ENCODE measurements at places on chromosomes 6 and 20.
A peak's percentile ranks its signal among the peaks of the same experiment; 100 is the strongest.

- DNase-seq, result no peak
Observed at GRCh38 chr6:2643130-2643529, 107.6 kb downstream of the MYLK4 start.

DNA sequence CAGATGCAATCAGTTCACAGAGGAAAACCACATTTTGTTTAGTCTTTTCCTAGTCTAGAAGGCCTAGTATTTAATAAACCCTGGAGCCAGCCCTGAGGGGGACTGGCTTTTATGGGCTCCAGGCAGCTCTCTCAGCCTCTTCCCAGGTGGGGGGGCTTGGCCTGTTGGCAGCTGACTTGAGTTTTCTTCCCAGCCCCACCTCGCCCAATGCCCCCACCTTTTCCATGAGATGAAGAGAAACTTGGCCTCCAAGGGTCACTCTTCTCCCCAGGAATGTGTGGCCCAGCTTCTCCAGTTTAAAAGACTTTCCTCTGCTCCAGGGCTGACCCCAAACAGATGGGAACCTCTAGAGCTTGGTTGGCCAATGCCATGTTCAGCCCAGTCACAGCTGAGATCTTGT lies 196.1 kb downstream of the BMP7 start:
- DNase-seq, result no peak

- no peak for DNase-seq
Observed at GRCh38 chr6:113482771-113483170, 374.4 kb upstream of the MARCKS start.

GRCh38 chr20:54173653-54174456 lies at the start of gene CYP24A1:
CYP24A1 (minus strand) TSS chr20:54173986; CDS start chr20:54173579, 407 bp downstream.
- no peak for DNase-seq

GRCh38 chr6:68025764-68026163 lies 609.3 kb upstream of the ADGRB3 start:
- DNase-seq, result no peak

DNA sequence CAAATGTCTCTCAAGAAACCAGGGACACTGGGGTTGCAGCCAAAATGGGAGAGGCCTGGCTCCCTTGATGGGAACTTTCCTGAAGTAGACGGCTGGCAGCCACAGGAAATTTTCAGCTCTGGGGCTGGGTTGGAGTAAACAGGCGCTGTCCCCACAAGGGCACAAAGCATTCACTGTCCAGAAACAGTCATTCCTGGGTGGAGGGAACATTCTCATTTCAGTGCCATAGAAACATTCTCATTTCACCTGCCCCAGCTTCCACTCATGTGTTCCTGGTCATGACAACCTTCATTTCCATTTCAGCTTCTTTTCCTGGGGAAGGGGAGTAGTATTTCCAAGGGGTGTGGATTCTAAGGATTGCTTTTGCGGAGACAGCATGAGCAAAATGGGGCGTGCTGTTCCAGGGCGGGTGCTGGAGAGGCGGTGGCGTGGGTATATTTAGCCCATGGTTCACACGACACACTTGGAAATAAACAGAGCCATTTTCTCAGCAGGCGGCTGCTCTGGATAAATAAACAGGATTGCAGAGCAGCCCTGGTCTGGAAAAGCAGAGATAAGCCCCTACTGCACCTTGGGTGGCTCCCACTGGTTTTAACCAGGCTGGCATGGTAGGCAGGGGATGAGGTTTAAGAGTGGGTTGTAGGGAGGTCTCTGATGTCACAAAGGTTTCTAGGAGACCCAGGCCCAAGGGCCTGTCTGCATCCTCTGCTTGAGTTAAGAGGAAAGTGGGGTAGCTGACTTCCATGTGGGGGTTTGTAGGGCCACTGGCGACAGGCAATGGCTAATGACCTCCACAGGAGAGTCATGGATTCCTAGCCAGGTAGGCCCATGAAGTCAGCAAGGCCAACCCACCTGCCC lies 32.9 kb downstream of the COX4I2 start:
- no peak for DNase-seq

GRCh38 chr20:50071039-50071888 lies 41.7 kb downstream of the UBE2V1 start:
- peak; percentile 98 for DNase-seq

- DNase-seq, result no peak
Observed at GRCh38 chr6:154257067-154257466, 99.5 kb downstream of the IPCEF1 start.

DNA sequence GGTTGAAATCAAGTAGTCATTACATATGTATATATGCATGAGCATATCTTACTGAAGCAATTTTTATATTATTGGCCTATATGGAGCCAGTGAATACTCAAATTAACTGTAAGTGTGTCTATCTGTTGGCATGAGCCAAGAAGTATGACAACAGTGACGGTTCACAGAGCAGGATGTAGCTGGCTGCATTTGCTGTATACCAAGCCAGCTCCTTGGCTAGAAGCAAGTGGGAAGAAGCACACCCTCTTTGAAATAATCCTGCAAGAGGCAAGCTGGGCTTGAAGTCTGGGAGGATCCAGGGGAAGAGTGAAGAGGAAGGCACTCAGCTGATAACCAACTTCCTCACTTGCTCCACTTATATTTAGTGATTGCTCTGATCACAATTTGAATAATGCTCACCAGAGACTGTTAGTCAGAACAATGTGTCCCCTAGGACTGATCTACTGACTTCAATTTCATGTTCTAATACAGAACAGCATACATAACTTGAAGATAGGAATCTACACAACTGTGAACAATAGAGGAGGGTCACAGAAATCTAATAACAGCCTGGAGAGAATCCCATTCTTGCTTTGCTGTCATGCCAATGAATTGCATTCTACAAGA lies 497.3 kb downstream of the PRKN start:
- DNase-seq, result no peak

GRCh38 chr6:6926856-6927255 lies 180.9 kb upstream of the RREB1 start:
- no peak for DNase-seq

GRCh38 chr6:142395768-142396231 lies 94.0 kb downstream of the ADGRG6 start:
- DNase-seq, result no peak

DNA sequence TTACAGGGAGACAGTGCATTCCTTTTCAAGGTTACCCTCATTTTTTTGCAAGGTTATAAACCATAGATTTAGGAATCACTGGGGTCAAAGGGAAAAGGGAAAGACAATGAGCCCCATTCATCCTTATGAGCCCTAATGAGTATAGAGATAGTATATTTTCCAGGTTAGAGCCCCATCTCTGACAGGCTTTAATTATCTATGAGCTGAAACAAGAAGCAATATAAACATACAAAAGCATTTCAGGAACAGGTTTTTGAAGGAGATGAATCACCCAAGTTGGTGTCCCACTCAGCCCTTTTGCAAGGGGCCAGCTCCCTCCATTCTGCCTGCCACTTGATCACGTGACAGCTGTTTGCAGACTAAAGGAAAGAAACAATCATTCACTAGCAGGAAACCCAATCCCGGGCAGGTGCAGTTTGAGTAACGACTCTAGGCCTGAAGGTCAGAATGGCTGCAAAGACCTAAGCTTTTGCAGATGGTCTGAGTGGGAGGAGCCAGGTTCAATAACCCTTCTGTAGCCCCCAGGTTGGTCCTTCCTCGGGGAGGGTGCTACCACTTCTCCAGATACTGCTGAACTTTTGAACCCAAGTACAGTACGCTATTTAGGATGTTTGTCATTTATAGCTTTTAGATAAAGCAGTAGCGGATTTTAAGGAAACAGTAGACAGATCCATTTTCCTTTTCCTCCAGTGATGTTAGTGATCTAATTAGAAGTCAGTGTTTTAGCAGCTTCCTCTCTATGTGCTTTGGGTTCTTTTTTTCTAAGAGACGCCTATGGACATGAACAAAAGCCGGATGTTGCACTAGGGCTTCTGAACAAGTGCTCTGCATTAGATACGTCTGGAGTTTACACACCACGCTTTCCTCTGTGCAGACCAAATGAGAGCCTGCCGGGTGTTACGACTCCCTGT lies 253.2 kb downstream of the SOX4 start:
- DNase-seq, result peak; percentile 25

DNA sequence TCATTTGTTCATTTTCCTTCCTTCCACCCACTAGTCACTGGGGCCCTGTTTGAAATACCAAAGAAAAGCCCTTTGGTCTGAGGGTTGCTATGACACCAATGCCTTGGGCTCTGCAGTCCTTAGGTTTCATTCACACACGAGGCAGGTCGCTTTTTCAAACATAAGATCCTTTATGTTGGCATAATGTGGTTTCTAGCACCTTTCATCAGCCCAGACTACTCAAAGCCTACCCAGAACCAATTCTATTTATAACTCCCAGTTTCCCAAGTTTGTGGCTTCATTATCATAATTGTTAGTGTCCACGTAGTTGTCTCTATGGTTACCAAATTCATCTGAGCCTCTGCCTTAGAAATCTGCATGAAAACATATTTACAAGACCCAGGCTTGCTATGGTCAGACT lies 6.6 kb upstream of the TP53RK start:
- no peak for DNase-seq

DNA sequence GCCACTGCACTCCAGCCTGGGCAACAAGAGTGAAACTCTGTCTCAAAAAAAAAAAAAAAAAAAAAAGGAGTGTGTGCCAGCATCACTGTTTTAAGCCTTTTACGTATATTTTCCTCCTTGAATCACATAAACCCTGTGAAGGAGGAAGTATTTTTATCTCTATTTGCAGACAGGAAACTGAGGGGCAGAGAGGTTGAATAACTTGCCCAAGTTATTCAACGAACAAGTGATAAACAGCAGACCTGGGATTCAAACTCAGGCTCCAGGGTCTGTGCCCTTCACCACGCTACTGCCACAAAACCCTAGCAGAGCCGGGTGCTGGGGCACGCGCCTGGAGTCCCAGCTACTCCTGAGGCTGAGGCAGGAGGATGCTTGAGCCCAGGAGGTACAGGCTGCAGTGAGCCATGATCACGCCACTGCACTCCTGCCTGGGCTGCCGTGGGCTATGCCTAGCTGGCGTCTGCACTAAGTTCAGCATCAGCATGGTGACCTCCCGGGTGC lies 9.4 kb upstream of the AVP start:
- no peak for DNase-seq

GRCh38 chr20:16302818-16303217 lies 270.4 kb downstream of the KIF16B start:
- no peak for DNase-seq

DNA sequence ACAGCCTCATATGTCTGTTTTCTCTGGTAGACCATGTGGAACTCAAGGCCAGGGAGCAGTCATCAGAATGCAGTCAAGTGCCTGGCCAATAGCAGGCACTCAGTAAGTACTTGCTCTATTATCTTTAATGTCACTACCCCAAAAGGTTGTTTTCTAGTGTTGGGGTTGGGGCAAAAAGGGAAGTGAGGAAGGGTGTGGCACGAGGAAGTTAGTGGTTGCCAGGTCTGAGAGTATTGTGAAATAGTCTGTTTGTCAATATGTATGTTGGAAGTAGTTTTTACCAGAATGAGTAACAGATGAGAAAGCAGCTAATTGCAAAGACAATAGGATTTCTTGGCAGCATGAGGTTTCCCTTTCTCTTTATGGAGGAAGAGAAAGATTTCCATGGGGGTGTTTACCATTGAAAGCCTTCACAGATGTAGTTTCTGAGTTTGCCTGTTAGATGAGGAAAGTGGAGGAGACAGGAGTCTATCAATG lies 59.5 kb upstream of the ARMH2 start:
- no peak for DNase-seq

- peak; percentile 69 for DNase-seq
Observed at GRCh38 chr20:63519668-63520503, 679 bp upstream of the PPDPF start.

GRCh38 chr20:17636523-17637412 lies 45.3 kb downstream of the RRBP1 start:
- no peak for DNase-seq

DNA sequence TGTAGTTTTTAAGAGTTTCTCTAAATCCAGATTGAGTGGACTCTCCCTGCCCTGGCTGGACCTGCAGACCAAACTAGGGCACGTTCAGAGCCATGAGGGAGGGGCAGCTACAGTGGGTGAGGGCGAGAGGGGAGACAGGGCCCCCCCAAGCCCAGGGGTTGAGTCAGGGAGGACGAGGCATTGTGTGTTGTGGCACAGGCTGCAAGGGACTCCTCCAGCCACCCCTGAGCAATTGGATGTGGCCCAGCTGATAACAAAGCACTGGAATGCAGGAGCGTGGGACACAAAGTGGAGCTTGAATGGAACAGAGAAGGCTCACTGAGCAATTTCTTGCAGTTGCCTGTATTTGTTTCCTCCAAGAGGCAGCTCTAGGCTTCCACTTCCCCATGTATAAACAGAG lies 43.5 kb upstream of the MYL9 start:
- no peak for DNase-seq

DNA sequence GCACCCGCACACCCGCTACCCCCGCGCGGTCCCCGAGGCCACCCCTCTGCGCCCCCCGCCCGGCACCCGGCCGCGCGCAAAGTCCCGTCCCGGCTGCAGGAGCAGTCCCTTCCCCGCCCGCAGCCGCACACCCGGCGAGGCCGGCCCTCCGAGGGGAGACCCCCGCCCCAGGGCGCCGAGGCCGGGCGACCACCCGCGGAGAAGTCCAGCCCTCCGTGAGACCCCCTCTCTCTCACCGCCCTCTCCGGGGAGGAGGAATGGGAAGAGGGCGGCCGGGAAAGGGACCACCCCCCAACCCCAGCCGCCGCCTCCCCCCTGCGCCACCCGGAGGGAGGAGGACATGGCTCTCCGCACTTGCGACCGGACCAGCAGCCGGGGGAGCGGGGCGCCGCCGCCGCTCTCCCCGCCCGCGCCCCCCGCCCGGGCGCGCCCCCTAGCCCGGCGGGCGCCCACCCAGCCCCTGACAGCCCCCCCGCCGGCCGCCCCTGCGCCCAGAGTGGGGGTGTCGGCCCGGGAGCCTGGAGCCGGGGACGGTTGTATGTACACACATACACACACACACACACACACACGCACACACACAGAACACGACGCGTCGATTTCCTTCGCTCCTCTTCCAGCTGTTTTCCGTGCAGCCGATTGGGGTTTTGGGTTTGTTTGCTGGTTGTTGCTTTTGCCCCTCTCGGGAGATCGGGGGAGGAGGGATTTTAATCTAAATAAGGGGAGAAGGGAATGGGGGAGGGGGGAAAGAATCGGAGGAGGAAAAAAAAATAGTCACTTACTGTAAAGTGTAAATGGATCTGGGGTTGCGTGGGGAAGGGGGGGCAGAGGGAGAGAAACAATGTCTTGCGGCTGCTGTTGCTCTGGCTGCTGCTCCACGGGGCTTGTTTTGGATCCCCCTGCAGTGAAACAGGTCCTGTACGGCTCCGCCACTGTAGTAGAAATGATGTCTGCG lies at the start of gene ATXN1:
ATXN1 (minus strand) TSS at position 945 of the 955 bp plus-strand sequence.
- peak; percentile 29 for DNase-seq

DNA sequence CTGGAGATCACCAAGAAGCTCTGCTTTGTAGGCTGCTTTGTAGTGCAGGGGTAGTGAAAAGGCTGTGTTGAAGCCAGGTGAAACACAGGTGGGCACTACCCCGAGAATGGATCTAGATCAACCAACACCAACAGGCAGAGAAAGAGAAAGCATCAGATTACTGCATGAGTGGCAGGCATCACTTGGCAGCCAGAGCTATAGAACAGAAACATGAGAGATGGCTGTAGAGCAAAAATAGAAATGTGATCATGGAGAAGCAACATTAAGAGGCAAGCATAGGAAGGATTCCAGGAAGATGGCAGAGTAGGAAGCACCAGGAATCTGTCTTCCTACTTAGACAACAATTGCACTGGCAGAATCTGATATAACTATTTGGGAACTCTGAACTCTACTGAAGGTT lies 311.1 kb upstream of the TCF21 start:
- no peak for DNase-seq

- DNase-seq, result no peak
Observed at GRCh38 chr6:13262302-13263230, 65.8 kb downstream of the TBC1D7 start.
